ENCODE measurements at places on chromosomes 4 and X. TPM values are rescaled to one million over a fixed set of nuclear protein-coding genes. Genes with fewer than 3 reads are reported as not detected.

The TMSB15C gene
- 2.9 TPM for total RNA-seq

The RFC1 gene
- 31.6 TPM for total RNA-seq

The SGCB gene
- total RNA-seq = 8.0 TPM

- no peak for DNase-seq
These were observed 21.1 kb downstream of the PLP1 start for GRCh38 chrX:103797691-103798090.

- peak; percentile 25 for DNase-seq
These were observed 110.9 kb upstream of the ANK2 start for GRCh38 chr4:112938461-112939058.

The USP26 gene
- total RNA-seq = not detected

DNA sequence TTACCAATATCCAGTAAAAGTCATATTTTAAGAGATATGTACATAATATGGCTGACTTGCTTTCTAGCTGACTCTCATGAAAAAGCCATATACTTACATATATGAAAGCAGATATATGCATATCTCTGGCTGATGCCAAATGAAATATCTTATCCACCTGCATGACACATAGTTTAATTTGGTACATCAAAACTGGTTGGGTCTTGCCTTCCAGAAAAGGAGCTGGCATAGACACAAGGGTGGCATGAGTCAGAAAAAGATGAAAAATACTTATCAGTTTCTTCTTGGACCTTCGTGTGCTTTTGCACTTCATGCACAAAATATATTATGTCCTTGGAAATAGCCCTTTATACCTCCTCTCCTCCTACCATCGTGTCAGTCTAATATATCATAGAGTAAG lies 32.1 kb downstream of the TIGD4 start:
- DNase-seq = no peak

GRCh38 chrX:44621078-44621477 lies 78.4 kb upstream of the FUNDC1 start:
- DNase-seq = no peak

The PFKFB1 gene
- not detected for total RNA-seq

The PDGFRA gene
- not detected for total RNA-seq

DNA sequence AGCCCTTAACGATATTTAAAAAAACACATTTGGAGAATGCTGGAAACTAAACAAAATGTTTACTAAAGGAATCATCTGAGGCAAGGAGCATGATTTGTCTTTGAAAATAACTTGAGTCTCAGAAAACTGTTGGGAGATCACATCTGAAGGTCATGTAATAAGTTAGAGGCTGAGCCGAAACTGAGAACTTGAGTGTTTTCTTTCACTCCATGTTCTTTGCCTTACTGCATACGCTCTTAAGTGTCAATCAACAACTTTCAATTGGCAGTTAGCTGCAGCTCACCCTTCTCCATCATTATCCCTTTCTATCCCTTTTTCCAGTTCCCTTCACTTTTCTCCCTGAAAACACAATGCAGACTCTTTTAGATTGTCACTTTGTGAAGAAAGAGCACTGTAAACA lies 216.2 kb downstream of the ADGRA3 start:
- DNase-seq = no peak

The HPGDS gene
- total RNA-seq = not detected

DNA sequence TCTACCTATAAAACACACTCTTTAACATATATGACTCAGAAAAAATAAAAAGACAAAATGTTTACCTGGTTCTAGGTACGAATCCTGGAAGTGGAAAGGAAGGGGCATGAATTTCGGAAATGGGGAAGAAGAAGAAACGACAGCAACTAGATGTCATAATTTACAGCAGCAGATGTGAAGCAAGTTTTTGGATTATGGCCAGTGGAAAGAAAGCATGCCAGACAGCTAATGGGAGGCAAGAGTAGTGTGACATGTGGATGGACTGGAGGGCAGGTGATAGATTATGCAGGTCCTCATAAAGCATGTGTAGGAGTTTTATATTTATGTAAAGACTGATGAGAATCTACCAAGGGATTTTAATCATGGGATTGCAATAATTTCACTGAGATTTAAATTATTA lies 279.0 kb upstream of the TACR3 start:
- DNase-seq = no peak

The CCDC110 gene
- 0.07 TPM for total RNA-seq

DNA sequence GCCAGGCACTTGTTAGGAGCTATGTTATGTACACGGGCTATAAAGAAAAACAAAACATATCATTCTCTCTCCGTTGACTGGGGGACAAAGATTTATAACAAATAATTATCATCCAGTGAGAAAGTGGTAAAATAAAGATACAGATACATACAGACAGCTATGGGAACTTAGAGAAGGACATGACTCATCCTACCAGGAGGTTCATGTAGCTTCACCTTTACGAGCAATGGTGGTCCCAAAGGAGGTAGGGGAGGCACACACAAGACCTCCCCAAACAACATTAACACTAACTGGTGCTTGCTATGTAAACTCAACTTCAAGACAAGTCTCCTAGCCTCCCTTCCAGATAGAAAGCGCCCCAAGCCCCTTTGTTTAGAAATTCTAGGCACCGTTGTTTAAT lies 8.9 kb downstream of the AMBN start:
- no peak for DNase-seq

DNA sequence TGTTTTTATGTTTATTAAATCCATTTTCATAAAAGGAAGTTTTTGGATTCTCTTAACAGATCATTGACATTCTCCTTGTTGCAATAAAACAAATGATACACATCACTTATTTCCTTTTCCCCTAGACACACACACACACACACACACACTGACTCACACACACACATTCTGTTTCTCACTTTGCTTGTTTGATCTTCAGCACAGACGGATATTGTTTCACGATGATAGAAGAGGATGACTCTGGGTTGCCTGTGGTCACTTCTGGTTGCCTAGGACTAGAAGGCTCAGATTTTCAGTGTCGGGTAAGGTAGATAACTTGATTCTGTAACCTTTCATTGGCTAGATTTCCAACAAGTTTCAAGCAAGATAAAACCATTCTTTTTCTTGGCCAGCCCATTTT lies 356.8 kb downstream of the BMPR1B start:
- no peak for DNase-seq

DNA sequence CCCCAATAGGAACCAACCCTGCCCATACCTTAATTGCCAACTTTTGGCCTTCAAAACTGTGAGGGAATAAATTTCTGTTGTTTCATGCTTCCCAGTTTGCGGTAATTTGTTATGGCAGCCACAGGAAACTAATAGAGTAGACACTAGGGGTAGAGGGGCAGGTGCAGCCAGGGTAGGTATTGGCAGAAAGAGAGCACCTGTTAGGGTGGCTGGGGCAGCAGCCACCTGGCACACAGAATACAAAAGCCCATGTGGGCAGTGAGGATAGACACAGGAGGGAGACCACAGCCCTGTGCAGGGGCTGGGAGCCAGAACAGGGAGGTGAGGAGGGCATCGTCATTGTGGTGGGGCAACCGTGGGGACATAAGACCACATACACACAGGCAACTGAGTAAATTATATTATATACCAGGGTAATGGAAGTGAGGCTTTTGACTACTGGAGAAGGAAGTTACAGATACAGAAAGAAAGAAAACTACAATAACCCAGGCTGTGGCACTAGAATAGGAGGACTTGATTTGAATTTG lies 28.2 kb downstream of the IRF2 start:
- no peak for DNase-seq

The NLGN3 gene
- total RNA-seq = not detected

DNA sequence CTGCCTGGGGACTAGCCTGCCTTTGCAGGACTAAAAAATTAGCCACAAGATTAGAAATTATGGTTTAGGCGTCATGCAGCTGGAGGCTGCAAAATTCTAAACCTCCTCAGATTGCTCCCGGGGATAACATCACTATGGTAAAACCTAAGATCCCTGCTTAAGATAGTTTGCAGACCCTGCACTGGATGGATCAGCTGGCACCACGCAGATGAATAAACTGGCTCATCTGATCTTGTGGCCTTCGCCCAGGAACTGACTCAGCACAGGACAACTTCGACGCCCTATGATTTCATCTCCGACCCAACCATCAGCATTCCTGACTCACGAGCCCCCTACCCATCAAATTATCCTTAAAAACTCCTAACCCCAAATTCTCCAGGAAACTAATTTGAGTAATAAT lies 482.4 kb downstream of the SPRY1 start:
- no peak for DNase-seq

- DNase-seq = no peak
These were observed 858.9 kb upstream of the PCDH7 start for GRCh38 chr4:29861307-29861706.

GRCh38 chr4:181698221-181698620 lies 545.0 kb upstream of the TENM3 start:
- no peak for DNase-seq

- DNase-seq = no peak
These were observed 204.1 kb downstream of the NR3C2 start for GRCh38 chr4:148238086-148238485.

GRCh38 chr4:28228561-28229491 lies 1368.2 kb downstream of the STIM2 start:
- no peak for DNase-seq

DNA sequence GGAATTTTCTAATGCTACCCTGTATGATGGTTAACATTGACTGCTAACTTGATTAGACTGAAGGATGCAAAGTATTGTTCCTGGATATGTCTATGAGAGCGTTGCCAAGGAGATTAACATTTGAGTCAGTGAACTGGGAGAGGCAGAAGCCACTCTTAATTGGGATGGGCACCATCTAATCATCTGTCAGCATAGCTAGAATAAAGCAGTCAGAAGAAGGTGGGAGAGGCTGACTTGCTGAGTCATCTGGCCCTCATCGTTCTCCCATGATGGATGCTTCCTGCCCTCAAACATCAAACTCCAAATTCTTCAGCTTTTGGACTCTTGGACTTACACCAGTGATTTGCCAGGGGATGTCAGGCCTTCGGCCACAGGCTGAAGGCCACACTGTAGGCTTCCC lies 878.5 kb downstream of the PCDH7 start:
- no peak for DNase-seq

The GAB3 gene
- total RNA-seq = 0.14 TPM

The RBM46 gene
- total RNA-seq = 0.40 TPM
